ENCODE measurements at places on chromosomes 7 and 10.

DNA sequence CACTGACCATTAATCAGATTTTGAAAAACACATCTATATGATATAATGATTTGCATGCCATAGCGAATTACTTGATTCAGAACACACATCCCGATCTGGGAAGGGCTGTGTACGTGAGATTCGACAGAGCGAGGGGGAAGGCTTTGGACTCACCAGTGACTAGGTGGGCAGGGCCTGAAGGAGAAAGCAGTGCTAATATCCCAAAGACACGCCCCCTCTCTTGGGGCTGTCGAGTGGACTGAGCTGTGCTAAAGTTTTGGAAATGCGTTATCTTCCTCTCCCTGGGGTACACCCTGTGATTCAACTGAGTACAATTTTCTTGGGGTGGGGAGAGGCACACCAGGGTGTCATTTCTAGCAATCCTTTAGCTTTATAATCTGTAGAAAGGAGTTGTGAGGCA, 1.8 kb downstream of the LRRC17 start:
- DNase-seq, result no peak

GRCh38 chr10:97748116-97748515, 11.2 kb downstream of the ZFYVE27 start:
- no peak for DNase-seq

GRCh38 chr7:55245271-55245723, 119.8 kb upstream of the LANCL2 start:
- no peak for DNase-seq

- DNase-seq, result no peak
Measured at GRCh38 chr10:546971-547590, 142.4 kb downstream of the DIP2C start.

DNA sequence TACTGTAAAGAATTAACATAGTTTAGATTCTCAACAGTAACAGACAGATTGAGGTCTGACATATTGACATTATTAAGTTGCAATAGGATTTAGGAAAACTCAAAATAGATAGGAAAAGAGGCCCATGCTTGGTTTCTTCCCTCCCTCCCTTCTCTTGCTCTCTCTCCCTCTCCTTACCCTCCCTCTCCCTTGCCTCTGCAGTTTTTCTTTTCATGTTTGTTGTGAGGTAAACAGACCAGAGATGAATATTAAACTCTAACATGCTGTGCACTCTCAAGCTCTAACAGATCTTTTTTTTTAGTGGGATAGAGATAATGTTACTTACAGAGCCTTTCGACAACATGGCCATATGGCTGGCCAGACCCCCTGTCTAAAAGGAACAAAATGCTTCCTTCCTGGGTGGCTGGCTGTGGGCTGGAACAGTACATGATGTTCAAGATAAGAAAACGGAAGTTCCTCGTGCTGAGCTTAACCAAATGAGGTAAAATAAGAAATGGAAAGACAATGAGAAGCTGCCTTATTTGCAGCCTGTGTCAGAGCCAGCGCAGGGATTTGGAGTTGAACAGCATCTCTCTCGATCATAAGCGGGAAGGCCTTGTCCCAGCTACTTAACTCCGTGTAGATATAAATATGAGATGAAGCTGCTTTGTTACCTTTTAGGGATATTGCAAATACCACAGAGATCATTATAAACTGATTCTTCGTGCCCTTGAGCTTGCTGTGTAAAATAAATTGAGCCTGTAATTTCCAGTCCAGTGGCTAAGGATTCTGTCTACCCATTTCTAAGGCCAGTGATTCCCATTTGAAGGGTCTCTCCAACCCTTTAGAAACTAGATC, 391.9 kb upstream of the NPVF start:
- no peak for DNase-seq

GRCh38 chr10:43863859-43864591, 215.3 kb upstream of the ZNF32 start:
- DNase-seq, result no peak

GRCh38 chr7:52956379-52956915, 79.0 kb upstream of the POM121L12 start:
- DNase-seq, result no peak

- no peak for DNase-seq
Measured at GRCh38 chr7:13904689-13905088, 84.8 kb downstream of the ETV1 start.

- DNase-seq, result no peak
Measured at GRCh38 chr10:103707956-103708626, 147.3 kb downstream of the SH3PXD2A start.

DNA sequence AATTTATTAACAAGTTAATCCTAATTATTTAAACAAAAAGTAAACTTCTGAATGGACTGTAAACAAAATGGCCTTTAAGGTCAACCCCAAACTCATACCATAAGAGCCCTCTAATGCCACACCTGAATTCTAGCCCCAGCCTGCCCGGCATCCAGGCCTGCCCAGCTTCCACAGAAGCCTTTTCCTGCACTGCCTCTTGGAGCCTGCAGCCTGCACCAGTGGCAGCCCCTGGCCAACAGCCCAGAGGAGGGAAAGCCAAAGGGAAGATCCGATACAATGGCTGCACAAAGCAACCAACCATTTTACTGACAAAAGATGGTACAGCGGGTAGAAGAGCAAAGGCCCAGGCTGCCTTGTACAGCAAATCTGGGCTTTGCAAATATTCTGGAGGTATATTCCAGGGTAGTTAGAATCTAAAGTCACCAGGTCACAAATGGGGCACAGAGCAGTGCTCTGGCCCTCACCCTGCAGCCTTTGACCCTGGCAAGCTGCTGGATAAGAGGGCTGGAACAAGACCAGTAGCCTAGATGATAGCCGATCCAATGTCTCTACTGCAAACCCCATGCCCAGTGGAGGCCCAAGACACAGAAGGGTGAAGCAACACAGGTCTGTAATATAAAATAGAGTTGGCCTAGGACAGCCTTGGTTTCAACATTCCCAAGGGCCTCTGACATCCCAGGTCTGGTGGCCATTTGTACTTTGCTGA, 12.5 kb upstream of the CH25H start:
- no peak for DNase-seq

GRCh38 chr7:28432105-28432504, 19.8 kb downstream of the CREB5 start:
- DNase-seq, result no peak

GRCh38 chr10:43901744-43902504, 253.2 kb upstream of the ZNF32 start:
- no peak for DNase-seq

GRCh38 chr7:73707045-73707631, 12.3 kb downstream of the STX1A start:
- DNase-seq, result peak; percentile 69

DNA sequence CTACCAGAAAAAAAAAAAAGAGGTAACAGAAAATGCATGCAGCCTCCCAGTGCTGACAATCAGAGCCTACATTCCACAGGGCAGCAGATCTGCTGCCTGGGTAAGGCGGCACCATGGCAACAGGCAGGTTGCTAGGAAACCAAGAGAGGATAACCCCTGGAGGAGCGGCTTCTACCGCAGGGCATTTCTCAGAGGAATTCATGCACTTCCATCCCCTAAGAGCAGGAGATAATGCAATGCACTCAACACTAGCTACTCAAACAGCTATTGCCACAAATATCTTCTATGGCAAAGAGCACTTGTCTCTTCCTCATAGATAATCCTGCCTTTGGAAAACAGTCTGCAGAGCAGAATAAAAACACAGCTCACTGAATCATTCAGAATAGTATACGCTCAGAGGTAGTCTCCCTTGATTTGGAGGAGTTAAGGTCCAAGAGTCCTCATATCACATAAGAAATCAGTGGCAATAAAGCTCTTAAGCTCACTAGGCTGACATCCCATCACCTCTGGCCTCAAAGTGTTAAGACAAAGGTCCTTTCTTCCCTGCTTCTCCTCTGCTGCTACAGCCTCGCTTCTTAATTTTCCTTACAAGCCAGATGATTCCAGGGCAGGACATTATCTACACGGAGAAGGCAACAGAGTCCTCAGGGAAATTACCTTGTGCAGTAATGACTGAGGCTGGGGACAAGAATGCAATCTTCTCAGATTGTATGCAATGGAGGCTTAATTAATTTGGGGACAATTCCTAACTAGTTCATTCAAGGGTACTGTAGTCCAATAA, 10.7 kb downstream of the PSAP start:
- peak; percentile 3 for DNase-seq

- DNase-seq, result no peak
Measured at GRCh38 chr7:115133248-115133647, 211.4 kb downstream of the MDFIC start.

DNA sequence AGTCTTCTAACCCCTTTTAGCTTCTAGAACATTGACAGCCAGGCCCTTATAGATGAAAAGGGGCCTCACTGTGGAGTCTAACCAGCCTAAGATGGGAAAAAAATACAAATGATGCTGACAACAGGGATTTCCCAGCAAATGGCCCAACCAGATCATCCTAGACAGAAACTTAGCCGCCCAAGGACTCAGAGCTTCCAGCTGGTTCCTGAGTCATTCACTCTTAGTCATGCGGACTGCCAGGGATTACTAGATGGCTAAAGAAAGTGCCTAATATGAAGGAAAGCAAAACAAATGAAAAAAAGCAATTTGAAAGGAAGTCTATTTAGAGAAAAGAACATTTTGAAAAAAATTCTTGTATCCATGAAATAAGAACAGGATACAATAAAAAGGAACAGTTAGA, 23.7 kb downstream of the TSPAN14 start:
- DNase-seq, result no peak

DNA sequence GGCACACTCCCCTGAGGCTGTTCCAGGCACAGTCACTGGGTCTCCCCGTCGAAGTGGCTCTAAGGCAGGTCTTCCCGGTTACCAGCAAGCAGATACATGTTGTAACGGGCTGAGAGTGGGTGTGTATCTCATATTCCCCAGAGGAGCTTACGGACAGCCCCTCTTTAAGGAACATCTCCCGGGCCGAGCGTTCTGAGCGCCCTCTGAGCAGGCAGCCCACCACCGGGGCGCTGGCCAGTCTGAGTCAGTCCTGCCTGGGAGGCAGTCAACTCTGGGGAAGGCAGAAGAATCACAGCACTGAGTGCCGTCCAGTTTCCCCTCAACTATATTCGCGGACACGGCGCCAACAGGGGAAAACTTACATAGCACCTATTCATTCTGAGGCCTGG, 117.4 kb downstream of the LHPP start:
- DNase-seq, result no peak

GRCh38 chr10:126669168-126669567, 1.3 kb downstream of the C10orf90 start:
- DNase-seq, result no peak

GRCh38 chr10:96614515-96614914, 27.7 kb upstream of the TM9SF3 start:
- DNase-seq, result no peak

DNA sequence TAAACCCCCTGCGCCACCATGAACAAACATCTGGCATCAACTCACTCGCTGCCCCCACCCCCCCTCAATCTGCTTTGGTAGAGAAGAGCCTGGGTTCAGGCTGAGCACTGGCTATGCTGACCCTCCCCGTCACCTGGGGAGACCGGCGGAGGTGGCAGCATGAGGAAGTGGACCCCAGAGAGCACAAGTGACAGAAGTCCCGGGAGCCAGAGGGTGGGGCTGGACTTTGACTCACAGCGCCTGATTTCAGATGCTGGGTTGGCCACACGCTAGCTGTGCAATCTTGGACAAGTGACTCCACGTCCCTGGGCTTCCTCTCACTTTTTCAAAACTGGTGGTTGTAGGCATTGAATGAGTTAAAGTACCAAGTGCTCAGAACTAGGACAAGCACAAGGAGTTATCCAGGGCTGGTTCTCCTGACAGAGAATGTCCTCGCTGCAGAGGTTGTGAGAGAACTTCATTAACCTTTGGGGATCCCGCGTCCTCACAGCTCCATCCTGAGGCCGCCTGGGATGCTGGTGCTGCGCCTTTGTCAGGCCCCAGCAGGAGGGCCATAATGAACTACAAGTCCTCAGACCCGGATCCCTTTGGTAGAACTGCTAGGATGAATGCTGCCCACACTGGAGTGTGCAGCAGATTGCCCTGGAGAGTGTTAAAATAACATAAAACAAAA, 48.8 kb upstream of the RASGEF1A start:
- no peak for DNase-seq

GRCh38 chr10:3950676-3951275, 165.8 kb upstream of the KLF6 start:
- no peak for DNase-seq

GRCh38 chr10:79342811-79343561, 4.3 kb upstream of the PPIF start:
- no peak for DNase-seq

GRCh38 chr7:21550821-21551531, 8.1 kb downstream of the DNAH11 start:
- no peak for DNase-seq

DNA sequence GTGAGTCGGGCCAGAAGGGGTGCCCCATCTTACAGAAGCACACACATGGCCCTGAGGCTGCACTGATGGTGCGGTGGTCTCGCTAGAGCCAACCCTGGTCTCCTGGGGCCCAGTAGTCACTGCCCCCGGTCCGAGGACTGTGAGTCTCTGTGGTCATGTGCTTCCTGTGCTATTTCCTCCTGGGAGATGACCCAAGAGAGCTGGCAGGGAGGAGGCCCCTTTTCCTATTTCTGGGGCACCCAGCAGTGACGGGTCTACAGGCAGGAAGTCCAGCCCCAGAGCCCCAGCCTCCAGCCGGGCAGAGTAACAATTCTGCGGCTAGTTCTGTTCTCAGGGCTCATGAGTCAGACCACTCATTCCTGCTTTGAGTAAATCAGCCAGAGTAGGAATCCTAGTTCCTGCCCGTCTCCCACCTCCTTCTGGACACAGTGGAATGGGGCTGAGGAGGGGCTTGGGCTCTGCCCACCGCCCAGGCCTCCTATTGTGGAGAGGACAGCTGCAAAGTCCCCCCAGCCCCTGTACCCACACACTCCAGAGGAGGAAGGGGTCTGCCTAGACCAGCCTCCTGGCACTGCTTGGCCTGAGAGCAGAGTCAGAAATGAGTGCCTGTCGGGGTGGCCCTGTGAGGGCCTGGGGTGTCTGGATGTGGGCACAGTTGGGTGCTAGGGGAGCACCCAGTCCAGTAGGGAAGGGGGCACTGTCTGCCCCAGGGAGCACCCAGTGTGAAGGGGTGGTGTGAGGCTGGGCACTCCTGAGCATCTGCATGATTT, 80.5 kb upstream of the PPIF start:
- no peak for DNase-seq

DNA sequence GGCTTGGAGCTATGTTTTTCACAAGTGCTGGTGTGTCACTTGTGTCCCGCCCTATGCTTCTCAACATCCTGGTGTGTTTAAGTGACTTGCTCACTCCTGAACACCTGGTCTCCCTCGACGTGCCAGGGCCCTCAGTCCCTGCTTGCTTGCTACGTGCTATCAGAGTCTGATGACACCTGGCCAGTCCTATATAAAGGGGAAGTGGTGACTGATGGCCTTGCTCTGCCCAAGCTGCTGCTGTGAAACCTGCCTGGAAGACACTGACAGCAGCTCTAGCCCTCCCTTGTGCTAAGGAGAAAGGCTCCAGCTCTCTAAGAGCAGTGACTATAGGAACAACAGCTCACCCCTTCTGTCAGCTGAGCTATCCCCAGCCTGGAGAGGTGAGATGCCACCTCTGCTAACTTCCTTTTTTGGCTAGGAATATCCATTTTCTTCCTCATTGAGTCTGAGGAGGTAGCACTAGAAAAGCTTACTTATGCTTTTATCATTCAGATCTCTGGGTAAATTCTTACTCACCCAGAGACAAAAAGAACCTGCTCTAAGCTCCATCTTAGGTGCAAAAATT, 77.2 kb upstream of the PLXNA4 start:
- no peak for DNase-seq

GRCh38 chr10:344582-345200, 209.4 kb downstream of the ZMYND11 start:
- no peak for DNase-seq

GRCh38 chr10:63829020-63829419, 307.8 kb downstream of the REEP3 start:
- no peak for DNase-seq
